ENCODE measurements at places on chromosomes 5 and 9.
A peak's percentile ranks its signal among the peaks of the same experiment; 100 is the strongest.

DNA sequence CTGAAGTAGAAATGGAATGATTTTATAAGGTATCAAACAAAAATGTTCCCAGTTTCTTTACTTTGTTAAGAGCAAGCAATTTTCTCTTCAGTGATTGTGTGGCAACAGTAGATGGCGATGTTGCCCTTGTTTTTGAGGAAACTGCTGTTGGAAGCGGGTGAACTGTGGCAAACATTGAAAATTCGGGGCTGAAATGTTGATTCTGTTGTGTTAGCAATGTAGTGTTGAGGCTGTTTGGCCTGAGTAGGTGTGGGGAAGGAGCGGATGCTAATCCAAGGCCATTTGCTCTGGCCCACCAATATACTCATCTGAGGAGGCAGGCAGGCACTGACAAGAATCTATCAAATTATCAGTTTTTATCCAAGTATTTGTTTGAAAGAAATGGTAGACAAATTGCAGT is 129.8 kb downstream of the SLC12A2 start:
- DNase-seq: peak; percentile 87

DNA sequence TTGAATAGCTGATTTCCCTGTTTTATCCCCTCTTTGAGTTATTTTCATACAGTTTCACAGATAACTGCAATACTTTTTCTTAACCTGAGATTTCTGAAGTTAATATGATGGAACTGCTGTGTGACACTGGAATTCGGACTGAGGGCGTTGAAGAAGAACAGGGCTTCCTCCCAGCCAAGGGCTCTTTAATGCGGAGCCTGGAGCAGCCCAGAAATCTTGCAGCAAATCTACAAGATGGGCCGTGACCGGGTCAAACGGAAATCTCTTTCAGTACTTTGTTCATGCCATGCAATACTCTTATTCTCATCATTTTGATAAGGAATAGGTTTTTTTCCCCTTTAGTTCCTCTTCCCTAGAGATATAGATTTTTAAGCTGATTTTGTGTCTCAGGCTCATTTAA is 236.8 kb upstream of the IRX4 start:
- no peak for DNase-seq

DNA sequence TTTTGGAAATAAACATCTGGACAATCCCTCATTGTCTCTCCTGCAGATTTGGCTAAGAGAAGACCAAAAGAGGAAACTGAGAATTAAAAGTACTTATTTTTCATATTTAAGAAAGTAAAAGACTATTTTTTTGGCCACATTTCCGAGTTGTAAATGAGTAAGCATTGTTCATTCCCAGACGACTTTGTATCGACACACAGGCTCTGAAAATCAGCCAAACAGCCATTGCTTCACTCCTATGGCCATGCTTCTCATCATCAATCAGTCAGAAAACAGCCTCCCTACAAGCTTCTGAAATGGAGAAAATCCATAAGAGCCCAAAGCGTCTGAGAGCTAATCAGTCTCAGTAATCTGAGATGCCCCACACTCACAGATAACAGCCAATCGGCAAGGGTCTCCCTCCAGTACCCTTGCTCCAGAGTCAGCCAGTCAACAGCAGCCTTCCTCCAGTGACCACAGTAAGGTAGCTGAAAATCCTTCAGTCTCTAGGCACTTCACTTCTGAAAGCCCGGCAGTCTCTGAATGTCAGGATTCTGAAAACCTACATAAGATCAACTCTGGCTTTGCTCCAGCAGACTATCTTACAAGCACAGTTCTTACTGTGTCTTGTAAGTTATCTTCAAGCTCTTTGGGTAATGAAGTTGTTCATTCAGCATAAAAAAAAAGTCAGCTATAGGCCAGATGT is 30.9 kb downstream of the CDO1 start:
- peak; percentile 87 for DNase-seq

DNA sequence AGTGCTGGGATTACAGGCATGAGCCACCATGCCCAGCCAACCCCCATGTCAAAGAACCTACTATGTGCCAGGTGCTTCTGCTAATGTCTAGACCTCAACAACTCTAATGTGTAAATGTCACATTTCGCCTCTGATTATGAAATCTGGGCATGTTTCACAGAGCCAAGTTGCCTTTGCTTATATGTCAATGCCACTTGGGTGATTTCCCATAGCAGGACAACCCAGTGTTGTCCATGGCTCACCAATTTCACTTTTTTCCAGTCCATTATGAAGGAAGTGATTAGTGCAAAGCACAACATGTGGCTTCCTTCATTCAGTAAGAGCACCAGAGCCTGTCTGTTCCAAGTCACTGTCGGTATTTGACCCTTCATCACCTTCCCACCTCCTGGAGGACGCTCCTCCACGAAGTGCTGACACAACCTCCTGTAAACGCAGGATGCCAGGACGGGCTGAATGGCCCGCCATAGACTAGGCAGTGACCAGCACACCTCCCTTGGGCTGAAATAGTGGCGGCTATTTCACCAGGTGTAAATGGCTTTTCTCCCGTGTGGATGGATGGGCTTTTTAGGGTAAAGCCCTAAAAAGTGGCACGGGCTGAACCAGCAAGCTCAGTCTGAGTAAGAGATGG is 962 bp upstream of the PKN3 start:
- DNase-seq: no peak

DNA sequence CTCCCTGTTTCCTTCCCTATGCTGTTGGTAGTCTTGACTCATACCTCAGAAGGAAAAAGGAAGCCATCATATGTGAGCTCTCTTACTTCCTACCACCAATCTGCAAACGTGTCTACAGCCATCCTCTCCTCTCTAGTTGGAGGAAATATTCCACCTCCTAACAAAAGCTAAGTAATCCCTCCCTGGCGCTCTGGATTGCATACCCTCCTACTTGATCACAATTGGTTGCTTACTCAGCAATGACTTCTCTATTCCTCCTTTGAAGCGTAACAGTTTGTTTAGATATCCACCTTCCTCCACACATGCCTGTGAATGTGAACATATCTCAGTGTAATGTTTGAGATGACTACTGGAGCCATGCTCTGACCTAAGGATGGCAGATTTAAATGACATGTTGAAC is 18.2 kb downstream of the RUSC2 start:
- no peak for DNase-seq

GRCh38 chr5:169826618-169827017 is 153.7 kb downstream of the INSYN2B start:
- DNase-seq: no peak

GRCh38 chr9:2229109-2229721 is 214.1 kb downstream of the SMARCA2 start:
- DNase-seq: no peak

DNA sequence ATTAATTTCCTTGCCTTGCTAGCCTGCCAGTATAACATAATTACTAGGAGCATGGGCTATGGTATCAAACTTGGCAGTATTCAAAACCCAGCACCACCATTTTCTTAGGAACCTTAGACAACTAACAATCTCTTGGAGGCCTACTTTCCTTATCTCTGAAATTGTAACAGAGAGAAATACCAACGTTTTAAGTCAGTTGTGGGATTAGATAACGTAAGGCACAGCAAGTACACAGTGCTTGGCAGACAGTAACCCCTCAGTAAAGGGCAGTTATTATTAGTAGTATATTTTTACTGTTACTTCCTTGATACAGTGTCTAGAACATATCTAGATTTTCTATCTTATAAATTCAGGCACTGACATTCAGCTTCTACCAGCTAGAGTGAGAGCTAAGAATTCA is 309.6 kb downstream of the ACTL7B start:
- no peak for DNase-seq

GRCh38 chr9:1129382-1129781 is 79.2 kb downstream of the DMRT2 start:
- no peak for DNase-seq
